Panc1 (cell line): ENCODE measurements at places on chromosomes 16 and 17. TPM values are rescaled to one million over a fixed set of nuclear protein-coding genes. Genes with fewer than 3 reads are reported as not detected.

The IRX6 gene
- not detected for total RNA-seq

The CDRT15L2 gene
- not detected for total RNA-seq

The ZNF750 gene
- total RNA-seq, result not detected

The RNF222 gene
- total RNA-seq, result not detected

The CCL8 gene
- total RNA-seq, result not detected

The MFAP4 gene
- total RNA-seq, result 0.92 TPM
